ENCODE measurements at places on chromosomes 2 and 18.
A peak's percentile ranks its signal among the peaks of the same experiment; 100 is the strongest.

- DNase-seq: no peak
Measured at GRCh38 chr2:220198896-220199295, 571.5 kb downstream of the SLC4A3 start.

- DNase-seq: no peak
Measured at GRCh38 chr2:19525313-19525712, 166.9 kb upstream of the OSR1 start.

- DNase-seq: no peak
Measured at GRCh38 chr2:160609346-160609745, 115.7 kb upstream of the RBMS1 start.

DNA sequence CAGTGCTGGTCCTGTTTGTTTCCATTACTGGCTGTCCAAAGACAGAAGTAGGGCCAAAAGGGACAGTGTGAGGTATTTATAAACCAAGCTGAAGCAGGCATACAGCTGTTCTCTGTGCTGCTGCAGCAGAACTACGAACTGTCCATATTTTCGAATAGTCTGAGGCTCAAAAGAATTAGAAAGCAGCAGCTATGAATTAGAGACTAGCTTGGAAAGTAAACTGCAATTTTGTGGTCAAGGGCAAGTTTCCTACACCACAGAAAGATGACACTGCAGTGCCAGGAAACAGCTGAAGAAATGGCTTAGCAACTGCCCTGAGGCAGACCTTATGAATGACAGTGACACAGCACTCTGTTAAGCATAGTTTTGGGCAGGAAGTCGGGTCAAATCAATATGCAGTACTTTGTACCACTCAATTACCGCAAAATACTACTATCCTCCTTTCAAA, 125.3 kb downstream of the TMEM131 start:
- DNase-seq: peak; percentile 38

GRCh38 chr2:178553047-178553446, 72.8 kb downstream of the PLEKHA3 start:
- no peak for DNase-seq

DNA sequence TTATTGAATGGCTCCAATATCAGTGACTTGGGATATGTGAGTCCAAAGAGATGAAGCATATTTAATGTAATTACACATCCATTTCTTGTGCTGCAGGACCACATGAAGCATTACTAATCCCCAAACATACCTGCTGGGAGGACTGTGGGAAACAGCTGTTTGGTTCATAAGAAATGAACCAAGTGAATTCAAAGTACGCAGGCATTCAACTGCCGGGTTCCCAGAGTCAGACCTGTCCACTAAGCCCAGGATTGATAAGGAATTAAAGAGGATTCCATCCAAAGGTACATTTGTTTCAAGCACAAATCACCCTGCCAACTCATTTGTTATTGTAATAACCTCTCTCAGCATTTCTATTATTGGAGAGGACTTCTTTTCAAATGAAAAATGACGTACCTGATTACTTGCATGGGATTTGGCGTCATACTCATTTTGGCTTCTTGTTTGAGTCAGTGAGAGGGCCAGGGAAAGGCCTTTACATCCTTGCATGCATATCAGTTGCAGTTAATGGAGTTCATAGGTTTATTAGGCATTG, 230.7 kb downstream of the TXNL1 start:
- no peak for DNase-seq

GRCh38 chr2:109062859-109063700, 65.9 kb upstream of the SH3RF3 start:
- DNase-seq: no peak

- no peak for DNase-seq
Measured at GRCh38 chr18:11096411-11096810, 53.0 kb downstream of the PIEZO2 start.

- DNase-seq: no peak
Measured at GRCh38 chr2:133247631-133248030, 320.6 kb downstream of the NCKAP5 start.

DNA sequence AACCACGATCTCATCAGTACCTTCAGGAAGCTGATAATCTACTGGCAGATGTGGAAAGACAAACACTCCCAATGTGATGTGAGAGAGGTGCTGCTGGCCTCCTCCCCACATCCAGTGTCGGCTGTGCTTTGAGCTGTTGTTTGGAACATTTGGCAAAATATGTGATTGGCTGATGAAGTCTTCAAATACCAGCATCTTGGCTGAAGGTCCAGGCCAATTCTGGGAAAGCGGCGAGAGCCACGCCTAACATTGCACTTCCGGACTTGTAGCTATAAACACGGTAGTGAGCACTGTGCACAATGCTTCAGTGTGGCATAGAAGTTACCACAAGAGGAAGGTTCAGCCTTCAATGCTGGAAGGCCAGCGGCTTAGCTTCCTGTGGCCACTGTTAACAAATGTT, 198.8 kb downstream of the DCDC2C start:
- no peak for DNase-seq

DNA sequence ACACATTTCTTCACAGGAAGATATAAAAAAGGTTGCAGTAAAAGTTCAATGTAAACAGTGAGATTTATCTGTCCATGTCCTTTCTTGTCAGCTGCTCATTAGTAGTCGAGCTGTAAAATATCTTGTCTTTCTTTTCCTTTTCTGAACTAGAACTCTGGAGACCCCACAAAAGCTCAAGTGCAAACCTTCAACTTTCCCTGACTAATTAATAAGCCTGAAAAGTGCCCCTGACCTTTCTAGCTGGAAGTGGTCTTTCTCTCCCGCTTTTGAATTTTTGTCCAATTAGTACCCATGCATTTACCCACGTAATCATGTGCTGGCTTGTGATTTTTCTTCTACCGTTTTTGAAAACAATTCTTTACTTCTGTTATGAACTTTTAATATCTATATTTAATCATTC, 63.6 kb upstream of the EHBP1 start:
- DNase-seq: no peak

GRCh38 chr2:191863988-191864387, 17.1 kb upstream of the CAVIN2 start:
- no peak for DNase-seq

- DNase-seq: no peak
Measured at GRCh38 chr2:152359573-152360363, 24.8 kb downstream of the FMNL2 start.

GRCh38 chr2:144519934-144520731, at the start of gene ZEB2:
ZEB2 (minus strand) TSS chr2:144520119; CDS start chr2:144517350, 2,769 bp downstream.
- DNase-seq: peak; percentile 69

DNA sequence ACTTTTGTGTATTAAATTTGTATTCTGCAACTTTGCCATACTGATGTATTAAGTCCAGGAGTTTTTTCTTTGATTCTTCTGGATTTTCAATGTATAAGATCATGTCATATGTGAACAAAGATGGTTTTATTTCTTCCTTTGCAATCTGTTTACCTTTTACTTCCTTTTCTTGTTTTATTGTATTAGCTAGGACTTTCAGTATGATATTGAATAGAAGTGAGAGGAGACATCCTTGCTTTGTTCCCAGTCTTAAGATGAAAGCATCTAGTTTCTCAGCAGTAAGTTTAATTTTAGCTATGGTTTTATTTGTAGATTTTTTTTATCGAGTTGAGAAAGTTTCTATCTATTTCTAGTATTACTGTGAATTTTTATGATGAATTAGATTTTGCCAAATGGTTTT, 25.5 kb downstream of the VRK2 start:
- DNase-seq: no peak

- DNase-seq: no peak
Measured at GRCh38 chr2:128374001-128374710, 55.5 kb upstream of the HS6ST1 start.

- DNase-seq: no peak
Measured at GRCh38 chr2:228657807-228658402, 476.4 kb upstream of the SPHKAP start.

GRCh38 chr2:78896536-78896935, 129.0 kb upstream of the REG3G start:
- no peak for DNase-seq

GRCh38 chr2:172297950-172298349, 129.4 kb upstream of the ITGA6 start:
- DNase-seq: no peak

DNA sequence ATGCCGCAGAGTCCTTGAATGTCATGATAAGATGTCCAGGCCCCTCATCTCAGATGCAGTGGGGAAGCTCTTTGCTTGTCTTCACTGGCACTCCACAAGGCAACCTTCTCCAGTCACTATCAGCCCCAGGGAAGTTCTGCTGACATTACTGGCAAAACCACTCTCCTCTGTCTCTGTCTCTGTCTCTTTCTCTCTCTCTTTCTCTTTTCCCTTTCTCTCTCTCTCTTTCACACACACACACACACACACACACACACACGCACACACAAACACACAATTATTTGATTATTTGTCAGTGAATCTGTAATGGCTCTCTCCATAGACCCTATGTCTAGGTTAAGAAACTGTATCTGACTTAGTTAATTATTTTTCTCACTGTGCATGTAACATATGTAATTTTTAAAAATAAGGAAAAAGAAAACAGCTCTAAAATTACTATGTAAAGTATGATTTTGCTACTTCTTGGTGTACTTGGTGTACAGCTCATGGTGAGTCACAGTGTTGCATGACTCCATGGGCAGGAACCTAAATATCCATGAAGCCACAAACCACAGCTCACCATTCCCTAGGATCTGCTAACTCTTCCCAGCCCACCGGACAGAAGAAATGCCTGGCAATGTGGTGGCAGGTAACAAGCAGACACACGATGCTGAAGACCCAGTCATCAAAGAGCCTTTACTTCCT, 594.9 kb upstream of the ID2 start:
- no peak for DNase-seq

GRCh38 chr18:76654577-76654976, 159.5 kb upstream of the ZNF516 start:
- no peak for DNase-seq

DNA sequence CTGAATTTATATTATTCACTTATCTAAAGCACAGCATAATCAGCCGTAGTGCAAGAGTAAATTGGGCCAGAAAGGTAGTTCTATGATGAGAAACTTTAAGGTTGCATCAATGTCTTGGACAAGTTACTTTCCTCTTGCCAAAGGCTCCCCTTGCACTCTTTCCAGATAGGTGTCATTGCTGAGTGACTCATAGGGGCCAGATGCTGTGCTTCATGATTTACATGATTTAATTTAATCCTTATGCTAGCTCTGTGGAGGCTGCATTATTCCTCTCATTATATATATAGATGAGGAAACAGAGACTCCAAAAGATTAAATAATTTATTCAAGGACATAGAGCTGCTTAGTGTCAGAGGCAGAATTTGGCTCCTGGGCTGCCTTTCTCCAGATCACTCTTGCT, 5.0 kb downstream of the CFAP221 start:
- no peak for DNase-seq

GRCh38 chr2:104501342-104501741, 352.6 kb upstream of the POU3F3 start:
- DNase-seq: no peak

GRCh38 chr2:173355132-173355865, 627 bp downstream of the CDCA7 start:
- DNase-seq: peak; percentile 23

DNA sequence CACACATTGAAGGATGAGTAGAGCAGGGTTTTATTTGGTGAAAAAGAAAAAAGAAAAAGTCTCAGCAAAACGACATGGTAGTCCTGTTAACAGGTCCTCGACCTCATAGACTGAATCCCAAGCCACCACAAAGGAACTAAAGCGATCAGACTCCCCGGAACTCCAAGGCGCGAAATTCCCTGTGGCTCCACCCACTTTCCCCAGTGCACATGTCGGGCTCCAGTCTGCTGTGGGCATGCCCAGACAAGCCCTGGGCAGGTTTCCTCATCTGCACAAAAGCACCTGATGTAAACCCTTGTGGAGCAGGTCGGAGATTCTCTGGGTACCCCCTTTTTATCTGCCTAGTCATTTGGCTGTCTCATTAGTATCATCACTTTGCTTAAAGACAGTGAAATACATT, 170.7 kb upstream of the FSIP2 start:
- no peak for DNase-seq

DNA sequence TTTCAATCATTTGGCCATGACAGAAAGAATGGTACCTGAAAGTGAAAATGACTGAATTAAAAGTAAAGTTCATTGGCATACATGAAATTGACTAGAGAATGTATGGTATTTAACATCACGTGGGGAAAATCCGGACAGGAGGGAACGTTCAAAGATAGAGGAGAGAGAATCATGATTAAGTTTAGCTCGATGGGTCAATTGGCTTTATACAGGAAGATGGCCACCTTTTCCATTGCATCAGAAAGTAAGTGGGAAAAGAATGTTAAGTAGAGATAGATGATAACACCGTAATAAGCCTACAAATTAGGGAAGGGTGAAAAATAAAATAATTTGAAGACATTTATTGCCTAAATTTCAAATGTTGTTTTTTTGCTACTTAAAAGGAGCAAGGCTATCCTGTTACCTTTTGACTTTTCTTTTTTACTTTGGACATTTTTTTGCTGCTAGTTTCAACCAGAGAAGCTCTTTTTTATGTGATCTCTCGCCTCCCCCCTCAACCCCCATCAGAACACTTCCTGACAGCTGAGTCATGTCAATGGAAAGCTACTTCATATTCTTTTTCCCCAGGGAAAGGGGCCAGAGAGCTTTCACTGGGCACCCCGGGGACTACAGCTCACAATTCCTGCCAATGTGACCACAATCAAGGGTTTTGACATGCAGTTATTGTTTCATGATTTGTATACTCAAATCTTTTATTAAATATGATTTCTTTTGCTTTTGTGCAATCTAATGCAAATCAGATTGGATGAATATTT, 767 bp upstream of the CCDC102B start:
- DNase-seq: no peak

- DNase-seq: no peak
Measured at GRCh38 chr2:109487871-109488655, 125.7 kb downstream of the SEPTIN10 start.

- no peak for DNase-seq
Measured at GRCh38 chr2:9225806-9226205, 19.2 kb downstream of the ASAP2 start.

DNA sequence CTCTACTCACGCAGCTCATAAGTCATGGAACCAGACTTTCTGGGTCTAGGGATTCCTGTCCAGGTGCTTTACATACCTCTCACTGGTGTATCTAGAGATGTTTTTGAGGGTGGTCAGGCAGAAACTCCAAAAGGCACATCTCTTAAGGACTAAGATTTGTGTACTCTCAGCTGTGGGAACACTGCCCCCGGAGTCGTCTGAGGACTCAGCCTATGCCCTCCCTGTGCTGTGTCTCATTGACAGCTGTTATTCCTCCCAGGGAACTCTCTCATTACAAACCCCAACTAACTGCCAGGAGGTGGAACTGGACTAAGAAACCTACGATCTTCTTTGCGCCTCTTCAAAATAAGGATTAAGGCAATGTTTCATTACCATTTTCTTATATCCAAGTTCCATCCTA, 293.9 kb upstream of the DLGAP1 start:
- no peak for DNase-seq

GRCh38 chr2:176709149-176709951, 440.1 kb downstream of the MTX2 start:
- DNase-seq: no peak

DNA sequence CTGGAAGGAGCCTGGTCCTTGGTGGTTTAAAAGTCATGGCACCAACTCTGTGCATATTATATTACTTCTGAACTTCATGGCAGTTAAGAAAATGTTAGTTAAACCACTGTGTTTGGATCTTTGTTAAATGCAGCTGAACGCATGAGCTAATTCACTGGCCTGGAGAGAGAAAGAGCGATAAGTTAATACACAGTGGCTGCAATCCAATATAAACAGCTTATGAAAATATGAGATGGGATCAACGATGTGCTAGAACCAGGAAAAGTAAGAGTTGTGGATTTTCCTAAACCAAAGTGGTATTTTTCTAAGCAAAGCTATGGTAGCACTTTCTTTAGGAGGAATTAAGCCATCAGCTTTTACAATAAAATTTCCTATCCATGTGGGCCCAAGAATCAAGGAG, 326.7 kb downstream of the MTX2 start:
- DNase-seq: no peak

All from CD4-positive, alpha-beta T cell treated with Interleukin-4 for 1 hour (primary cell).